C1 segment of cervical spinal cord (tissue), 14 donors: ENCODE measurements at places on chromosomes 5 and 9.

- DNase-seq: no peak
These were observed 5.9 kb upstream of the SLC22A5 start for GRCh38 chr5:132363431-132364112.

DNA sequence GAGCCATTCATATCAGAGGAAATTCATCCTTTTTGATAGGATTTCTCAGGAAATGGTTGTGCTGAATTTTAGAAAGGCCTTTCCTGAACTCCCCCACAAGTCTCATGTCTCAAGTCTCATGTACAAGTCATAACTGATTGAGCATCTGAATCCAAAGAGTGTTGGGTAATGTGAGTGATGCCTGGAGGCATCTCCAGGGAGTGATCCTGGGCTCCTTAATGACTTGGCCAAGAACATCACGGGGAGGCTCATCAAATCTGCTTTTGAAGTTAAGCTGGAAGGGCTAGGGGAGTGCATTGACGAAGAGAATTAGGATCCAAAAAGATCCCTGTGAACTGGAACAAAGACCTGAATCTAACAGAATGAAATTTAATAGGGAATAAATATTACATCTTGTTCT, 79.2 kb downstream of the MAST4 start:
- DNase-seq: no peak

DNA sequence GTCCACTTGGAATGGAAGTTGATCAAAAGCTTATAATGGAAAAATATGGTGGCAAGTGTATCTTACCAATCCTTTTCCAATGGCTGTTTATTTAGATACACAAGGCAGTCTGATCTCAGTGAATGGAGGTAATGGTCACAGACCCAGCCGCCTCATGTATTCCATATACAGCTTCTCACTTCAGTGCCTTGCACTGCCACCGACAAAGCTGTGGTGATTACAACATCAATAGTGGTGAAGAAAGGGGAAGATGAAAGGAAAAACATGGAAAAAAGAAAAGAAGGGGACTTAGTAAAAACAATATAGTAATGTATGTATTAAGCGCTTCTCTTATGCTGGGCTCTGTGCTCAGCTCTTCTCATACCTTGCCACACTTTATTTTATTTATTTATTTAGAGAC, 297.3 kb upstream of the RASA1 start:
- DNase-seq: no peak

DNA sequence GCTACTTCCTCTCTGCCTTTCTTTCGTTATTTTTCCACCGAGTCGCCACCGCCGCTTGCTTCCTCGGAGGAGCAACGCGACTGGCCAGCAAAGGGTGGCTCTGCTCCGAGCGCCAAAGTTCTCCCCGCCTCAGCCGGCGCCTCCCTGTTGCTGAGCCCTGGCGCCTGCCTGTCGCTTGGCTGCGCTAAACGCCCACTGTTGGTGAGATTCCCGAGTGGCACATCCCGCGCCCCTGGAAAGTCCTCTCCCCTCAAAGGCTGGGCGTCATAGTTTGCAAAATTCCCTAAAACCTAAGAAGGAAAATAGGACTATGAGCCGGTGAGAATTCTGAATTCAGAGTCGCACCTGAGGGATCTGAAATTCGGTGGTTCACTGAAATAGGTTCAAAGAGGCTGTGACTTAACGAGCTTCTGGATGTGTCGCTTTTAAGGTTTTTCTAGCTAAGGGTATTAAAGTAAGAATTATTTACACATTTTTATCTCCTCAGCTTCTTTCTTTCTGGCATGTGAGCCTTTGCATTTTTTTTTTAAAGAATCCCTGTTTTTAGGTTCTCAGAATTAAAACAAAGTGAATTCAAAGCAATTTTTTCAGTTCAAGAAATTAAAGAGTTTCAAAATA, at the start of gene GRIN3A:
GRIN3A (minus strand) TSS at position 82 of the 618 bp plus-strand sequence. CDS start 668 bp downstream, outside the sequence.
- no peak for DNase-seq
